Left lobe of liver (tissue), 2 donors: ENCODE measurements at places on chromosomes 13 and 19.

DNA sequence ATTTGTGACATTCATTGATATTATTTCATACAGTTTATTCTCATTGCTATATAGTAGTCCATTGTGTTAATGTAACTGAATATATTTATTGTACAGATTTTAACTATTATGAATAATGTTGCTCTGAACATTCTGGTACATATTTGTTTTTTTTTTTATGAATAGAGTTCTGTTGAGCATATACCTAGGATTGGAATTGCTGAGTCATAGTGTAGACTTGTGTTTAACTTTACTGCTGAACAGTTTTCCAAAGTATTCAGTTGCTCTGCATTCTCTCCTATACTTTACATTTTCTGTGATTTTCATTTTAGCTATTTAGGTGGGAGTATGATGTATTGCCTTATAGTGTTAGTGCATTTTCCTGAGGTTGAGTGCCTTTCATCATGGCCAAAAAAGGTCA is 97.5 kb downstream of the MAB21L1 start:
- no peak for DNase-seq

GRCh38 chr13:46620029-46620428 is 67.1 kb downstream of the LRCH1 start:
- DNase-seq: no peak

DNA sequence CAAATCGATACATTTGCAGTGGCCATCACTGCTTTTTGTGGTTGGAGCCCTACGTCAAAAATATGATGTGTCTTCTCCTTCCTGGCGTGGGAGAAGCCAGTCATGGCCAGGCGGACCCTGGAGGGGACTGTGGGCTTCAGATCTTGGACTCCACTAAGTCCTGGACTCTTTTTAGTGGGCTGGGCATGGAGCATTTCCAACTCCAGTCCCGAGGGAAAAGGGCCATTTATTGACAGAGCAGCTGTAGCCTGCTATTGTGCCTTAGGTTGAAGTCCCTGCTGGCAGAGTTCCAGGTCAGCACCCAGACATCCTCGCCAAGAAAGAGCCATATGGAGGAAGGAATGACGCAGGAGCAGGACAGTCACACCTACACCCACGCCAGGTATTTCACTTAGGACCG is 179.2 kb upstream of the ZNF507 start:
- DNase-seq: peak; percentile 35

GRCh38 chr13:25213715-25214114 is 41.6 kb upstream of the AMER2 start:
- DNase-seq: no peak

DNA sequence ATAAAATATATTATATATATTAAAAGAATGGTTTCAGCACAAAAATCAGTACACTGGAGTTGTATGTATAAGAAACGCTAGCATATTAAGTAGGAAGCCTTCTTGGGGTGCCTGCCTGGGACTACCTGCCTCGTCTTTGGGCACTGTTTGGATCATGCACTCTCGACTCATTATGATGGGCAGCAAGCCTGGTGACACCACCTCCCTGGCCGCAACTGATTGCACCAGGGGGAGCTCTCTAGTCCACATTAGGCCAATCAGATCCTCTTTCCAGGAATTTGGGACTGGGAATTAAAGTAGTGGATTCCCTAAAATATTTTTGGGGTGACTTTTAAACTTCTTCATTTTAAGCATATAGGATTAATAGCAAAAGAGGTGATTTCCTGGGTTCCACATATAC is 56.0 kb upstream of the RGCC start:
- DNase-seq: no peak

GRCh38 chr19:57803265-57803593 is 11.5 kb downstream of the ZNF552 start:
- DNase-seq: no peak

DNA sequence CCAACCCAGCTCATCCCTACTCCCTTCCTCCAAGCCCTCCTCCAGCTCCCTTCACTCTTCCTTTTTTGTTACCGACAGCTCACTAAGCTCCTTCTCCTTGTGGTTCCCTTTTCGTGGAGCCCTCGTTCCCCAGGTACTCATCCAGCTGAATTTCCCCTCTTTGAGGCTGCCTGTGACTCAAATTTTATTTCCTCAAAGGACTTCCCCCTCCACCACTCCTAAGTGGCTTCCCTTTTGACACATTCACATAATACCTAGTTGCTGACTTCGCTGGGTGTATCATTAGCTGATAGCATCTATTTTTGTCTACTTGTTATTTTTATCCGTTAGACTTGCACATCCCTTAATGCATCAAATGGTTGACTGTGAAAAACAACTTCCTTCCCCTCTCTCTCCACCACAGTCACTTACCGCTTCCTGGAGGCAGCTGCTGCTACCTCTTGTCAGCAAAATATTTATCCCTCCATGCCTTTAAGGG is 14.5 kb downstream of the FFAR2 start:
- DNase-seq: no peak

GRCh38 chr13:65508745-65509144 is 1721.4 kb downstream of the PCDH9 start:
- DNase-seq: no peak

- DNase-seq: no peak
These were observed 1.4 kb upstream of the HPN start for GRCh38 chr19:35039881-35040825.

- DNase-seq: no peak
These were observed 724.6 kb downstream of the SLITRK5 start for GRCh38 chr13:88395804-88396203.

- DNase-seq: peak; percentile 81
These were observed 18.1 kb downstream of the N4BP2L1 start for GRCh38 chr13:32409561-32410421.

DNA sequence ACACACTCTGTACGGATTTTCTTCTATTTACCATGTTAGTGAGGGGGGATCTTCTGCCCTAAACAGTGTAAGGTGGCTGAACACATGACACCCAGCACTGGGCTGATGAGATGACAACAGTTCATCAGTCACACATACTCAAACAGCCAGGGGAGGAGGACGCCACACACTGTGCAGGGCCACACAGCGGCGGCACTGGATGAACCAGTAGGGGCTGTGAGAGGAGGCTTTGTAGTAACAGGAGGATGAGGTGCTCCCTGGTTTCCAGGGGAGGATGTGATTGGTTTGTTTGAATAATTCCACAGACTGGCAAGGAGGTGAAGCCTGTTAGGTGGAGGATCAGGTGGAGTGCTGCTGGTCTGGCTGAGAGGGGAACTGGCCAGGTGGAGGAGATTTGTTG is 16.3 kb upstream of the GTF3A start:
- DNase-seq: no peak

DNA sequence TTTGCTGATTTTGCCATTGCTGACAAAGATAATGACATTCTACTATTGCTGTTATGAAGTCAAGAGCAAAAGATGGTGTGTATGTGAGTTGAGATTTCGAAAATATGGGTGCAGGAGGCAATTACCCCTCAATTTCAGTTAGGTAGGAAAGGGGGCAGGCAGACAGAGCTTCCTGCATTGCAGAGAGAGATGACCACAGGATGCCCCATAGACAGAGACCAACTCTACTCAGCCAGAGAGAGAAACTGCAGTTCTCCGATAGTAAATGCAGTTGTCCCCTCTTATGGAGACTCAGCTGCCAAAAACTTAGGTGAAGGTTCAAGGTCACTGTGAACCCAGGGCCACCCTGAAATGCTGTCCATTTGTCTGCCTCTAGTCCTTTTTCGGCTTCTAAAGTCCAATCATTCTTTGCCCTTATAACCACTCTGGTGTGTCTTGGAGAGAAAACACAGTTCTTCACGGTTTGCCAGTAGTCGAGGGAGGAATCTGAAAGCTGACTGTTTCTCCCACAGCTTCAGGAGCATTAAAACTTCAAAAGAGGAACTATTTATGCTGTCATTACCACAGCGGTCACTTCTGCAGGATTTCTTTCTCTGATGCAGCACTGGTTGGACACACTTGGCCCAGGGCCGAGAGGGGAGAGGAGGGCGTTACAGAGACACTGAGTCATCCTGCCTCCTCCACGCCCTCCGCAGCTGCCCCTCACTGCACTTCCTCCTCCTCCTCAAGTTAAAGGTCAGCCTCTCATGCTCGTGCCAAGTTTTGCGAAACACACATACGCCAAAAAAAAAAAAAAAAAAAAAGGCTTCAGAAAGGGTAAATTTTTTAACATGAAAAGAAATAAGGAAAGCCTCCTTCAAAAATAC is 264.3 kb downstream of the FOXO1 start:
- peak; percentile 93 for DNase-seq

DNA sequence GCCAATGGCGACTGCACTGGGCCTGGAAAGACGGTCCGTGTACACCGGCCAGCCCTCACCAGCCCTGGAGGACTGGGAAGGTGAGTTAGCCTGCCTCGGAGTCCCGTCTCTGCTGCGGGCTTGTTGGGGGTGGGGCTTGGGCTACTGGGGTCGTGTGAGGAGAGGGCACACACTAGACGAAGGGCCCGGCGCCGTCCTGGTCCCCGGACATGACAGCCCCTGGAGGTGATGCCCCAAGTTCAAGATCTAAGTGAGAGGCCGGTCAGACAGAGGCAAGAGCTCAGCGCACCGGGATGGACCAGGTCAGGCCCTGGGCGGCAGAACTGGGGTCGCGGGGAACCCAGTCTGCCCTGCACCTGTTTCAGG is 1.6 kb downstream of the CILP2 start:
- DNase-seq: no peak

- peak; percentile 94 for DNase-seq
These were observed at the start of gene ZNF112 for GRCh38 chr19:44356383-44357111. ZNF112 (minus strand) TSS chr19:44356680; CDS start chr19:44340539, 16,141 bp downstream.

DNA sequence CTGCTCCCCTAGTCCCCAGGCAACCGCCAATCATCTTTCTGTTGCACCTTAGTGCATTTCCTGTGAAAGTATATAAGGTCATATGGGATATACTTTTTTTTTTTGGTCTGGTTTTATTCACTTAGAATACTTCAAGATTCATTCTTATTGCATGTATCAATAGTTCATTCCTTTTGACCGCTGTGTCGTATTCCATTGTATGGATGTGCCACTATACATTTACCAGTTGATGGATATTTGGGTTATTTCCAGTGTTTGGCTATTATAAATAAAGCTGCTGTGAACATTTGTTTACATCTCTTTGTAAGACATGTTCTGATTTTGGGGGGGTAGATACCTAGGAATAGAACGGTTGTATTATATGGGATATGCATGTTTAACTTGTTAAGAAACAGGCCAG is 9.9 kb upstream of the UBA2 start:
- no peak for DNase-seq

- no peak for DNase-seq
These were observed 86.7 kb upstream of the TNFSF11 start for GRCh38 chr13:42487221-42487620.

- peak; percentile 98 for DNase-seq
These were observed 37.3 kb downstream of the IL12RB1 start for GRCh38 chr19:18049385-18049784.

DNA sequence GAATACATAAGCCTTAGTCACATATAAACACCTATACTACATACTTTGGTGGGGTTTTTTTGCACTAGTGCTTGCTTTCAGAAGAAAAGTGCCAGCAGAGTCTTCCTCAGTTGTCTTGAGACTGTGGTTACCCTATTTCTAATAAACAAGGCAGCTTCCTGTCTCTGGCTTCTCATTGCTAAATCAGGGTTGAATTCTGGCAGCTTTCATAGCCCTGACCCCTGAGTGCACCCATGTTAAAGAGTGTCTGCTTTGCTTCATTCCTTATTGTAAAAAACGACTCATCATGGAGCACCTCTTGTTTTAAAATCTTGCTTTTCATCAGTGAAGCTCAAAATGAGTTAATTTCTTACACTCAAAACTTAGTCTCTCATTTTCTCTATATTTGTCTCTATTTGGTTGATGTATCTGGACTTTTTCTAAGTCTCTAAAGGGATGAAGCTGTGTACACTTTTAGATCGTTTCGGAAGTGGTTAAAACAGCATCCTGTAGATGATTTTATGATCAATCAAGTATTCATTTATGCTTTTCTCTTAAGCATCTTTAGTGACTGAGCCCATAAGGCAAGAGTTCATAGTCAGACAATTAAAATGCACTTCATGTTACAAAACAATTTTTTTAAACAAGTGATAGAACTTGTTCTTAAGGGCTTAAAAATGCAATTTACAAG is 72.1 kb downstream of the KLF12 start:
- no peak for DNase-seq

GRCh38 chr13:27824121-27824520 is 31.8 kb downstream of the GSX1 start:
- no peak for DNase-seq

DNA sequence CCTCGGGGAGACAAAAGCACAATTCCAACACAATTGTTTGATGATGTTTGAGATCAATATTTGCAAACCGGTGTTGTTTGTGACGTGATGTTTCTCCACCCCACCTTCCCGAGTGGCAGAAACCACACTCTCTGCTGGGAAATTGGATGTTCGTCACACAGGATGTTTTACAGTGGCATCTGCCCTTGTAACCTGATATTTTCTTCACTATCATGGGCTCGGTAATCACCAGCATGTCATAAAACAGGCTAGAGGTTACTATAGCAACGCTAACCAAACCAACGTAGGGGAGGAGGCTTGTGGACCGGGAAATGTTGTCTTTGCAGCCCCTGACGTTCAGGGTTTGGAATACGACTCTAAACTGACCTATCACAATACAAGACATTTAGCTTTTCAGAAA is 454.5 kb downstream of the IRS2 start:
- DNase-seq: no peak

DNA sequence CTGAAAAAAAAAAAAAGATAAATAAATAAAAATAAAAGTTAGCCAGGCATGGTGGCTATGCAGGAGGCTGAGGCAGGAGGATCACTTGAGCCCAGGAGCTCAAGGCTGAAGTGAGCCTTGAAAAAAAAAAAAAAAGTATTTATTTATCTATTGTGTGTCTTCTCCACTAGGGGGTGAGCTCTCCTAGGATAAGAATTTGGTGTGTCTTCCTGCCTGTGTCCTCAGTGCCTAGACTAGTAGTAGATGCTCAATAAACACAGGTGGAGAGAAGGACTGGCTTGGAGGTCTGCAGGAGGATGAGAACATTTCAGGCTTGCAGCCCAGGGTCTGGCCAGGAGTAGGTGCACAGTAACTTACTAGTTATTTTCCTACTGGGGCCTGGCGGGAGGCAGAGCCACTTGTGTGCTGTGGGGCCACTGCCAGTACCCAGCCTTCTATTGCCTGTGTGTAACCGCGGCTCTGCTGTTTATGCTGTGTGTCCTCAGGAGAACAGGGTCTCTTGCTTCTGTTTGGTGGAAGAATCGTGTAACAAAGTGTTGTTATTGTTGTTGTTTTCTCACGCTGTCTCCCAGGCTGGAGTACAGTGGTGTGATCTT is 5.4 kb downstream of the LMTK3 start:
- no peak for DNase-seq

DNA sequence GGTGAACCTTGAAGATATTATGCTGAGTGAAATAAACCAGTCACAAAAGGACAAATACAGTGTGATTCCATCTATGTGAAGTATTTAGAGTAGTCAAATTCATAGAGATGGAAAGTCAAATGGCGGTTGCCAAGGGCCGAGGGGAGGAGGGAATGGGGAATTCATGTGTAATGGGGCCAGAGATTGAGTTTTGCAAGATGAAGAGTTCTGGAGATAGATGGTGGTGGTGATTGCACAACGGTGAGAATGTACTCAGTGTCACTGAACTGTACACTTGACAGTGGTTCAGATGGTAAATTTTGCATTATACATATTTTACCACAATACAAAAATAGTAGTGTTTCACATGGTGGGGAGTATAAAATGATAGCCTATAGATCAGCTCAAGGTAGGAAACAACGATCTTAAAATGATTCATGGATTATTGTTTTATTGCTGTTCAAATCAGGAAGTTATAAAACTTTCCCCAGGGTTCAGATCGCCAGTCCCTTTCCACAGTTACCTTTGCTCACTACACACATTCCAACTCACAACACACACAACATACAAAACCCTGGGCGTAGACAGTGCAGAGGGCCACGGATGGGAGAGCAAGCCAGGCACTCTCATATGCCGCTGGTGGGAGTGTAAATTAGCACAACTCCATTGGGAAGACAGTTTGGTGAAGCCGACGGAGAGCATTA is 219.9 kb downstream of the ZIC5 start:
- peak; percentile 83 for DNase-seq
